Astrocyte of the spinal cord (primary cell): ENCODE measurements at places on chromosomes 16 and 17.
A peak's percentile ranks its signal among the peaks of the same experiment; 100 is the strongest.

- no peak for DNase-seq
Measured at GRCh38 chr17:46031440-46031839, 32.4 kb downstream of the STH start.

DNA sequence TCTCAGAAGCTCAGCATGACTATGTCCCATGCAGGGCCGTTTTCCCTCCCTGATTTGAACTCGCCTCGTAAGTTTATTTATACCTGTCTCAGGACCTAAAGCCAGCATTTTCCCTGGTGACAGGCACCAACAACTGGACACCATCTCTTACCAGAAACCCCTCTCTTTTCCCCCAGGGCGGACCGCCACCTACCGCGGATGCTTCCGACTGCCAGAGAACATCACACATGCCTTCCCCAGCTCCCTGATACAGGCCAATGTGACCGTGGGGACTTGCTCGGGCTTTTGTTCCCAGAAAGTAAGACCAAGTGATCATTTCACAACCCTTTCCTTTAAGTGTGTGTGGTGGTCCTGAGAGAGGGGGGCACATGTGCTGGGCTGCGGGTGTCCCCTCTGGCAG, 24.7 kb downstream of the WSCD1 start:
- DNase-seq = no peak

- DNase-seq = no peak
Measured at GRCh38 chr16:83402160-83402814, 405.5 kb upstream of the HSBP1 start.

GRCh38 chr17:46777943-46778915, 40.3 kb downstream of the WNT3 start:
- no peak for DNase-seq

- DNase-seq = no peak
Measured at GRCh38 chr17:81837641-81838040, 2.8 kb upstream of the PPP1R27 start.

GRCh38 chr16:24977678-24978075, 37.5 kb downstream of the ARHGAP17 start:
- DNase-seq = peak; percentile 72

DNA sequence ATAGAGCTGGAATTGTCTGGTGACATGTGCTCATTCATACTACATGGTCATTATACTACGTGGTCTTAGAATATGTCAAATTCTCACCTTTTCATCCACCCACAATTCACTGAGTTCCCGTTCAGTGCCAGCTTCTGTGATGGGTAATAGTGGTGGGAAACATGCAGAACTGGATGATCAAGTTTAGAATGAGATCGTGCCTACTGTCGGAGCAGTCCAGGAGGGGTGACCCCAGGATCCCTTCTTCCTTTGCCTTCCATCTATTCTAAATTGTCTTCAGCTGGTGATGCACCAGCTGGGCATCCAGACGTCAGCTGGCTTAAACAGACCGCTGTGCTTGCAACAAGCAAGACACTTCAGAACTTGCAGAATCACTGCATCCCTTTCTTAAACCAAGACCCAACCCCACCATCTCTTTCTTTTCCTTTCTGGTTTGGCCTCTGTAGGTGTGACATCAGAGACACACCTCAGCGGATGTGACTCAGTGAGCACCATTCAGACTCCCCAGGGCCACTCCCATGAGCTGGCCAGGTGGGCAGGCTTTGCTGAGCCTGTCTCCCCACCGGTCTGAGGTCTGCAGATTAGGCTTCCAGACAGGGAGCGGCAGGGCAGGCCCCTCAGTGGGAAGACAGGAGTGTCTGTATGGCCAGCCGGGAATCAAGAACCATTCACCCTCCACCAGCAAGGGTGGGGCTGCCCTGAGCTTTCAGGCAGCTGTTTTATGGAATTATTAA, 18.1 kb downstream of the C17orf100 start:
- DNase-seq = no peak

- no peak for DNase-seq
Measured at GRCh38 chr16:49026566-49027181, 255.0 kb downstream of the CBLN1 start.
